ENCODE measurements at places on chromosomes 6 and 20.

DNA sequence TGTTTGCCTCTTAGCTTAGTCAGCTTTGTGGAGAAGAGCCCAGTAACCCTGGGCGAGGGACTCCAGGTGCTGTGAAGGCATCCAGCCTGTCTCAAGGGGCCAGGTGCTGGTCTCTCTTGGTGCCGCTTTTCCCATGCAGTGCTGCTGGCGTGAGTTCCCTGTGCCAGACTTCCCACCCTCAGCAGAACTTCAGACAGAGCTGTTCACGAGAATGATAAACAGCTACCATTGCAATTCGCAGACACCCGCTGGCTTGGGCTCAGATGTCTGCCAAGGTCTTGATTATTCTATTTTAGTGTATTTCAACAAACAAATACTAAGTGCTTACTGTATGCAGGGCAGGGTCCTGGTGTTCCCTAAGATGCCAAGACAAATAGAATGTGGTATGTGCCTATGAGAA is 57.7 kb downstream of the RNF217 start:
- DNase-seq = no peak

- peak; percentile 35 for DNase-seq
These were observed 64.1 kb downstream of the FAM50B start for GRCh38 chr6:3913077-3913957.

GRCh38 chr20:47999166-47999565 is 213.9 kb upstream of the SULF2 start:
- DNase-seq = no peak

GRCh38 chr6:90530882-90531281 is 56.0 kb downstream of the MAP3K7 start:
- no peak for DNase-seq

- DNase-seq = no peak
These were observed 280.7 kb upstream of the SUPT3H start for GRCh38 chr6:45658400-45658799.

DNA sequence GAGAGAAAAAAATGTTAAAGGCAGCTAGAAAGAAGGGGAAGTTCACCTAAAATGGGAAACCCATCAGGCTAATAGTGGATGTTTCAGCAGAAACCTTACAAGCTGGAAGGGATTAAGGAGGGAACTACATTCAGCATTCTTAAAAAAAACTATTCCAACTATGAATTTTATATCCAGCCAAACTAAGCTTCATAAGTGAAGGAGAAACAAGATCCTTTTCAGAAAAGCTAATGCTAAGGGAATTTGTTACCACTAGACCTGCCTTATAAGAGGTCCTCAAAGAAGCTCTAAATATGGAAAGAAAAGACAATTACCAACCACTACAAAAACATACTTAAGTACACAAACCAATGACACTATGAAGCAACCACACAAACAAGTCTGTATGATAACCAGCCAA is 59.2 kb upstream of the SLC35F1 start:
- no peak for DNase-seq

DNA sequence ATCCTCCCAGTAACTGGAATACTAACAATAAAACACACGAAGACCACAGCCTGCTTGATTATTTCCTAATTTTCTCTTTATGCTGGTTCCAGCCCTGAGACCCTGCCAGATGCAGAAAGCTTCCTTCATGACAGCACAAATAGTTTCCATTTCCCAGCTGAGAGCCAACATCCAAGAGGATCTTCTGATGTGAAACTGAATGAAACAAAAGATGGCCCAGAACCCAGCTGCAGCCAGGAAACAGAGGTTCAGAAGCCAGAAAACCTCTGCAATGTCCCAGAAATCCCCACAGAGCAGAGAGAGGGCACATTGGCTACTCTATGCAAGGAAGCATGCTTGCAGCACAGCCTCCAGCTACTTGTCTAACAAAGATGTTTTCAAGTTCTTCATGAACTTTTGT is 61.8 kb upstream of the PLEKHG1 start:
- no peak for DNase-seq

Data from colonic mucosa (tissue), 4 donors.